ENCODE measurements at places on chromosomes 5 and 9.
A peak's percentile ranks its signal among the peaks of the same experiment; 100 is the strongest.

DNA sequence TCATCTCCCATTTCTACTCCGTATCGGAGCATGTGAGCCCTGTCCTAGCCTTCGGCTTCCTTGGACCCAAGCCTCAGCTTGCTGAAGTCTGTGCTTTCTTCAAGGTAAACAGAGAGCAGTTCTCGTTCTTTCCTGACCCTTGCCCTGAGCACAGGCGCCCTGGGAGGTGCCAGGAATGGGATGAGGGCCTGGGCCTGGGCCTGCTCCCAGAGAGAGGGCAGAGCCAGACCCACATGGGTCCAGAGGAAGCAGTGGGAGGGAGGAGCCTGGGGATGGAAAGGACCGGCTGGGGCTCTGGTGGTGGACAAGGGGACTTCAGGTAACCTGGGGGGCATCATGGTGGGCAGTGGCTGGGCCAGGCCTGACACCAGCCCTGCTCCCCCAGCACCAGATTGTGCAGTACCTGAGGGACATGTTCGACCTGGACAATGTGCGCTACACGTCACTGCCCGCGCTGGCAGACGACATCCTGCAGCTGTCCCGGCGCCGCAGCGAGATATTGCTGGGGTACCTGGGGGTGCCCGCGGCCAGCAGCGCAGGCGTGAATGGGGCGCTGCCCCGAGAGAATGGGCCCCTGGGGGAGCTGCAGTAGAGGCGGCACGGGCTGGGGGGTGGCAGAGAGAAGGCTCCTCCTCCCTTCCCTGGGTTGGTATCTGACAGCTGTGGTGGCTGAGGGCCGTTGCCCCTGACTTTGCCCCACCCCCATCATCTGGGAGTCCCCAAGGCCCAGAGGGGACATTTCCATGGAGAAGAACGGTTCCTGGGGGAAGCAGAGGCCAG lies 10.9 kb upstream of the DOLPP1 start:
- DNase-seq: no peak

DNA sequence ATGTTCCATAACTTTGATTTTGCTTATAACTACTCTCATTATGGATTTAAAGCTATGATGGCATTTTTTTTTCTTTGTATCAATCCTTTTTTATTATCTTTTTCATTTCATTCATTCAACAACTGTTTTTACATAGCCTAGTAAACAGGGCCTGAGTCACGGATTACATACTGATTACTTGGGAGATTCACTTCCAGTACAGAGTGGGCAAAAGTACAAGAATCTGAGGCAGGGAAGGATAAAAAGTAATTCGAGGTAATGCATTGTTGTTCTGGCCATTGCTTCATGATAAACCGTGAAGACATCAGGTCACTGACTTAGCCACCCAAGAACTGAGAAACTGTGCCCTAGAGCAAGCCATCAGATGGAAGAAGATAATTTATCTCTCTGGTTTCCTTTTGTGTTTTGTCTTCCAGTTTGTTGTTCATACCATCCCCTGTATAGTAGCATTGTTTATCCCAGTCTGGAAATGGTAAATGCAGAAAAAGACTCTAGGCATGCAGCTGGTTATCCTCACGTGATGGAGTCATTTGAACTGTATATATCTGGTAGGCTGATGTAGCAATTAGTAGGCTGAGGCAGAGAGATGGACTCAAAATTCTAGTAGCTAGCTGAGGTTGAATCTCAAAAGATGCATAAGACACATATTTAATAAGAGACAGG lies 145.6 kb downstream of the CNTLN start:
- no peak for DNase-seq

DNA sequence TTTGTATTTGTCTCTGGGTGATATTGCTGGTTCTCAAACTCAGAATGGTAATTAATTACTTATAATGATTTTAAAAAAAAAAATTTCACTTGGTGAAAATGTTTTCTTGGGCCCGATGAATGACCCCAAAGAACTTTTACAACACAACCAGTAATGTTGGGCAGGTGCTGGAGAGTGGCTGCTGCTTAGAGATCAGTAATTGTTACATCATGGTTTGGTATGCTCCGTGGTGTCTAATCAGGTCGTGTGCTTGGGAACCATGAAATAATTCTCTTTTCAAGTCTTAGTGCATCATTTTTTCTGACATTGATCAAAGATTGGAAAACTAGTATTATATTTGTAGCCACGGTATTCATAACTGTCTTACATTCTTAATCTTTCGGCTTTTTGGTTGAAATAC lies 29.3 kb downstream of the PCBD2 start:
- DNase-seq: no peak

- DNase-seq: peak; percentile 4
These were observed 89.8 kb downstream of the NTRK2 start for GRCh38 chr9:84759300-84759750.

DNA sequence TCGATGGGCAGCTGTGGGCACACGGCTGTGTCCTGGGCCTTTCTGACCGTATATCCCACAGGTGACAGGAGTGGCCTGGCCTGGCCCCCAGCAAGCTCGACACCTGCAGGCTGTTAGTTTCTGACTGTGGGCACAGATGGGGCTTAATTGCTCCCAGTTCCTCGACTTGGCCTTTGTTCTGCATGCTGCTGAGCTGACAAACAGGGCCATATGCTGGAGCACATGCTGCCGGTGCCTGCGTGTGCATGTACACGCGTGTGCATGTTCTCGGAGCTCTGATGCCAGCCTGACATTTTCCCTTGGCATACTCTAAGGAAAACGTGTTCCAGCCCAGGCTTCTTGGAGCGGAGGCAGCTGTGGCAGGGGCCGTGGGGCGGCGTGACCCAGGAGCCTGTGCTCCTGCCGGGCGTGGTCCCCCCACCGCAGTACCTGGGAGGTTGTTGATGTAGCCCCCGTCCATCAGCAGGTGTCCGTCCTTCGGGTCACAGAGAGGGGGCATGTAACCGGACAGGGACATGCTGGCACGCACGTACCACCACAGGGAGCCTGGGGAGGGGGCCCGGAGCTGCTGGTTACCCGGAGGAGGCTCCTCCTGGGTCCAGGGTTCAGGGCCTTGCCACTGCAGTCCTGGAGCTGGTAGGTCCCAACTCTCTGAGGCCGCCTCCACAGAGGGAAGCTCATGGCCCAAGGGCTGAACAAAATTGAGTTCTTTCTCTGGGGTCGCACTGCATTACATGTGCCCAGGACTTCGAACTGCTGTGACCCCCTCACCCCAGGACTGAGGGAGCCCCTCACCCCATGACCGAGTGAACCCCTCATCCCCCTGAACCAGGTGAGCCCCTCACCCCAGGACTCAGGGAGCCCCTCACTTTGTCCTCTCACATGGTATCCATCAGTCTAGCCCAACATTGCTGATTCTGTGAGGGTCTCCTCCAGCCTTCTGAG lies 4.1 kb upstream of the NSMF start:
- no peak for DNase-seq

All from activated T-cell treated with anti-CD3 and anti-CD28 coated beads for 4 hours (primary cell).